Left forelimb (tissue), 1 donor: ENCODE measurements at places on chromosomes 4 and X.

- no peak for DNase-seq
Measured at GRCh38 chr4:150237110-150237872, 159.0 kb downstream of the DCLK2 start.

GRCh38 chr4:23902222-23902804, 12.5 kb upstream of the PPARGC1A start:
- DNase-seq: no peak

DNA sequence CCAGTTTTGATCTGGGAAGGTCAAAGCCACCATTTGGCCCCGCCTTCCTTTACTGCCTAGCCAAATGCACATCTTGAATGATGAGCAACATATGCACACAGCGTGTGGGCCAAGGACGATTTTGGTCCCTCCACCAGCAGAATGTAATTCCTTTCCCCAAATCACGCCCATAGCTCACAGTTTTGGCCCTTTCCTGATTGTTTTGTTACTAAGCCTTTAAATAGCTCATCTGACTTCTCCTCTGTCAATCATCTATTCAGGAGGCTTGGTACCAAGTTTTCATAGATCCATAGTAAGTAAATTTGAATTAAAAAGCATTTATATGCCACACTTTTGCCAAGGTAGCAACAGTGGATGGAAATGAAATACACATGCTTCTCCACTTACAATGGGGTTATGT, 123.3 kb downstream of the NFKB1 start:
- no peak for DNase-seq

- DNase-seq: no peak
Measured at GRCh38 chr4:38663090-38663800, 754 bp upstream of the KLF3 start.

GRCh38 chrX:45537936-45538335, 337.3 kb upstream of the DIPK2B start:
- no peak for DNase-seq

- no peak for DNase-seq
Measured at GRCh38 chrX:17987783-17988182, 126.7 kb upstream of the RAI2 start.

DNA sequence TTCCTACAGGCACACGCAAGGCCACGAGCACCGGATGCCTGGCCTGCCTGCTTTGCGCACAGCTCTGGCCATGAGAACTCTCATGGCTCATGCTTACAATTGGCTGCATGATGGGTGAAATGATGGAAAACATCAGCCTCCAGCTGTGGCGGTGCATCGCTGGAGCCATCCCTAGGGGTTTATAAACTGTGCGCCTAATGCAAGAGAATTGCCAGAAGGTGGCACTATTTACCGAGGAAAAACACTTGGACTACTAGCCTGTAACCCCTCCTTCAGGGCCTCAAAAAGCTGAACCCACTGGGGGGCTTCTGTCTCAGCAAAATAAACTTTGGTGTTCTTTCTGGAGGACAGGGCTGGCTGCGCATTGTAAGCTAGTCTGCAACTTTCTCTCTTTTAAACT, 51.9 kb downstream of the PHKA2 start:
- DNase-seq: no peak

- DNase-seq: no peak
Measured at GRCh38 chr4:55729351-55730279, 90.0 kb upstream of the EXOC1L start.

DNA sequence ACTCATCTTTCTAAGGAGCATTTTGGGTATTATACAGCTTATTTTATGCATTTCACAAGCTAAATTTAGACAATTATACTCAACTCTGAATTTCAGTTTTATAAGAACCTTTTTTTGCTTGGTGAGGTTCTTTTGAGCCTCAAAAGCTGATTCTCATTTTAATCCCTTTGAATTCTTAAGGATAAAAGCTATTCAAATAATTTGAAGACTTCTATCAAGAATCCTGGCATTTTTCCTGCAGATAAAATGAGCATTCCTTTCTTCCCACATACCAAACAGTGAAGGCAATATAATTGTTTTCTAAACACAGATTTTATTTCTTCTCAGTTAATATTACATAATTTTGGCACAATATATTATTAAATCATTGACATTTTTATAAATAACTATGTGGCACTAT, 118.4 kb upstream of the GPM6A start:
- no peak for DNase-seq

- DNase-seq: no peak
Measured at GRCh38 chr4:45294464-45294863, 568.1 kb upstream of the GNPDA2 start.

DNA sequence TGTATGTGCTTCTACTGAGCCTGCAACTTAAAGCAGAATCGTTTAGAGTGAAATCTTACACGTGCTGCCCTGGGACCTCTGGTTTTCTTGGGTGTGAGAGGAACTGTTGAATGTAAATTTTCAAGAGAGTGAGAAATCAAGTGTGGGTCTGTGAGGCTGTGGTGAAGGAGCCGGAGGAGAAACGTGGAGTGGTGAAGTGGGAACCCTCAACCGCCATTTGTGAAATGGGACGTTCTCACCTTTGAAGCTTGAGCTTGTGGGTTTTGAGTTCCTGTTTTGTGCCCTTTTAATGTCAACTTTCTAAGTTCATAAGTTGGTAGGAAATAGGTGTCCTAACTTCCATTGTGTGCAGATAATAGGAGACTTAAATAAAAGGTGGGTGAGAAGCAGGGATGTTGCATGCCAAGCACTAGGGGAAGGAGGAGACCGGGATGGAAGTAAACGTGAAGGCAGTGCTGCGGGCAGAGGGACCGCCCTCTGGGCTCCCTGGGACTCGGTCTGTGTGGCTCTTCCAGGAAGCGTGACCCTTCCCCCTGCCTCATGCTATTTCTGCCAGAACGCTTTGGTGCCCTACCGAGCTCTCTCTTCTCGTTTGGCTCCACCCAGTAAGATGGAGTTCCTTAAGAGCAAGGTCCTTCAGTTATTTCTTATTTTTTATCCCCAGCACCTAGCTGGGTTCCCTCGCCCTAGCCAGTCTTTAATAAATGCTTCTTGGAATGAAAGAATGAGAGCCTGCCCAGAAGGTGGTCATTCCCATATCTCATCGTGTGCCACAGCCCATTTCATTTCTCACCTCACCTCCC, 56.0 kb downstream of the TMEM131L start:
- DNase-seq: no peak

GRCh38 chr4:149735796-149736195, 79.8 kb downstream of the IQCM start:
- no peak for DNase-seq

DNA sequence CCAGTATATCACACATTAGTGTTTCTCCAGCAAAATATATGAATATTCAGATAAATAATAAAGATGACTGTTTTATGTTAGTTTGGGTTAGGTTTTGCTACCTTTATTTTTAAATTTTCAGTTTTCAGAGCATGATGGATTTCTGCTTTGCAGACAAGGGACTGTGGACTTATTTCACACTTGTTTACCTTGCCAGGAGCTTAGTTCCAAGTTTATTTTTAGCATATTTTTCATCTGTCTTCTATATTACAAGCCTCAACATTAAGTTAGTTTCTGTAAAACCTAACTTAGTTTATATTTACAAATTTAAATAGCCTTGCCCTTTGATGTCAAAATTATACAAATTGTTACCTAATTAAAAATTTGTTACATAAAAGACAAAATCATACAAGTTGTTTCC, 163.4 kb downstream of the FBXW7 start:
- DNase-seq: no peak

- no peak for DNase-seq
Measured at GRCh38 chr4:100054071-100054470, 104.0 kb upstream of the H2AZ1 start.

DNA sequence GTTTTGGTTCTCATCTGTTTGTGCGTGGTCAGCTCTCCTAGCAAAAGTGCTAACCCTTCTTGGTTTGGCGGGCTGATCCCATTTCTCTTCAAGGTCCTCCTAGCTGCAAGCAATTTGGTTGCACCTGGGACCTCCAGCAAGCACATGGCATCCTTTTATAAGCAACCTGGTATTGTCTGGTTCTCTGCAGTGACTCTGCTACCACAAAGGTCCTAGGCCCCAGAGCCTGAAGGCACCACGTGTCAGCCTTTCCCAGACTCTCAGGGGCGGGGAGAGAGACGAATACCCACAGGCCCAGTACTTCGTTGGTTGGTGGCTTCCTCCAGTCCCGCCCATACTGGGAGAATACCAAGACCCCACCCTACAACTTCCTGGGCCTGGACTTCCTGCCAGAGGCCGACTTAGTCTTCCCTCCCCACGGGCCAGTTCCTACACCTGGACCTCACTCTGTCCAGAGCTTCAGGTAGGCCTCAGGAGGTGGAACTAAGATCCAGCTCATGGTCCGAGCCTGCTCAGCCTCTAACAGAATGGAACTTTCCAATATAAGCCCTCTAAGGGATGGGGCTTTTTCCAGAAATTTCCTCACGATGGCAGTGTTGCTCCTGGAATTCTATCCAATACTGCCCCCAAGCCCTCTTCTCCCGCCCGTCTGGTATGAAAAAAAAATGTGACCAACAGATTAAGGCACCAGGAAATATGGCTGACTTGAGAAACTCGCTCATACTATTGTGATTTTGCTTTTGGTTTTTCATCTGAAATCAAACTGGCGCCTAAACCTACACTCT, 192.5 kb upstream of the STK26 start:
- no peak for DNase-seq

DNA sequence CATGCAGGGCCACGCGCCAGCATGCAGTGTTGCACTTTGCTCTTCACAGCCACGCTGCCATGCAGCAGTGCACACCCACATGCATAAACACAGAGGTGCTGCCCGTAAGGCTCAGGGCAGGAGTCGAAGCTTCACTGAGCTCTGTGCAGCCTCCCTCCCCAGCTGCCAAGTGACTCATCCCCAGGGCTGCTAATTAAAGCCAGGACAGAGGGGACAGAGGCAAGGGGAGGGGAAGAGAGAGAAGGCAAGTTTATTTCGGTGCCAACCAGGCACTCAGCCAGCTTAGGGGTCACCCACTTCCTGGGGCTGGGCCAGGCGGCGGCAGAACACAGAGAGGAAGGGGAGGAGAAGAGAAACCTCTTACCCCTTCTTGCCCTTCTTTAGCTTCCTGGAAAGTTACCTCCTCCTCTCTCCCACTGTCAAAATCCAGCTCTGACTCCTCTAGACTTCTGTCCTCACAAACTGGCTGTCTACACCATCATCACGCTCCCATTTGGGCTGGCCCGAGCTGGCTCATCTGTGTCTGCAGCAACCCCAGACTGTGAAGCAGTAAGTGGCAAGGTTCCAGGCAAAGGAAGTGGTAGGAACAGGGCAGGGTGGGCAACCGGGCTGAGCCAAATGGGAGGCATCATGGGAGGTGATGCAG, 6.2 kb upstream of the IQSEC2 start:
- DNase-seq: no peak
